ENCODE measurements at places on chromosomes 3 and 15.

GRCh38 chr3:172550347-172550943 lies 27.2 kb upstream of the TNFSF10 start:
- peak; percentile 47 for DNase-seq

DNA sequence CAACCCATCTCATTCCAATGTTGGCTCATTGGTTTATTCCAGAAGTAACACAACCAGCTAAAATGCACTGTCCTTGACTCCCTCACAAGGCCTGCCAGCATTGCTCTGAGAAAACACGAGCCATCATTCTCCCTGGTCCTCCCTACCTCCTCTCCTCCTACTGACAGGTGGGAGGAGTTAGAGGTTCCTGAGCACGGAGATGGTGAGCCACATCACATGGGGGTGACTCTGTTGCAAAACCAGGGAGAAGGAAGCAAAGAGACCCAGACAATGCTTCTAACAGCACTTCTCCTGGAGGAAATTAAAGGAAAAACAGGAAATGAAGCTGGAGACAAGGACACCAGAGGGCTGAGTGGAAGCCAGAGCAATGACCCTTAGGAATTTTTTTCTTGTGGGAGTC lies 667.4 kb downstream of the NTRK3 start:
- no peak for DNase-seq

- DNase-seq, result no peak
Observed at GRCh38 chr3:86382556-86382955, 608.4 kb downstream of the VGLL3 start.

DNA sequence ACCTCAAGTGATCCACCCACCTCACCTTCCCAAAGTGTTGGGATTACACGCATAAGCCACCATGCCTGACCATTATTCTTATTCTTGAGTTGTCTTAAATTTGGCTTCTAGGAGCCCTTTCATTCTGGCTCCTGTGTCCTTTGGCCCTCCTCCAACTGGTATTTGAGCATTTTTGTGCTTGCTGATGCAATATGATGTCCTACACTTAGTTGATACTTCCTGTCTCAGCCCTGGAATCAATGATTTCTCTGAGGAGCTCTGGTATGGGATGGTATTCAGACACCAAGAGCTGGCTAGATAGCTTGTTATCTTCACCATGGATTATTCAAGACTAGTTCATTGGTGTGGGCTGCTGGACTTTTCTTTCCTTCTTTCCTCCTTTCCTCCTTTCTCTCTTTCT lies 25.4 kb downstream of the ZNF621 start:
- DNase-seq, result peak; percentile 28

DNA sequence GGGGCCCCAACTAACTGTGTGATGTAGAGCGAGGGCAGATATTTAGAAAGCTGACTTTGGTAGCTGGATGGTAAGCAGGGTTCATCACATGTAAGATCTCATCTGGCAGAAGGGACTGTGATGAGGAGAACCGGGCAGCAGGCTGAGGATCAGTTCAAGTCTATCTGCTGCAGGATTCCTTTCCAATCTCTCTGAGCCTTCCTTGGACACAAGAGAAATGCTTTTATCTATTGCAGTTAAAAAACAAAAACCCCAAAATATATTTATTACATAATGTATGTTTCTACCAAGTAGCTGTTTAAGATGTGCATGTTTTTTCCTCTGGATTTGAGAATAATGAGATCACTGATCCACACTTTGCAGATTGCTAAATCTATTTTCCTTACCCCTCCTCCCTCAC lies 411.5 kb downstream of the RAP2B start:
- no peak for DNase-seq

- no peak for DNase-seq
Observed at GRCh38 chr15:33311312-33311971, 675 bp downstream of the RYR3 start.

GRCh38 chr15:93801206-93801605 lies 430.2 kb upstream of the MCTP2 start:
- DNase-seq, result peak; percentile 59

- no peak for DNase-seq
Observed at GRCh38 chr3:50453907-50454306, 49.5 kb downstream of the CACNA2D2 start.

- DNase-seq, result no peak
Observed at GRCh38 chr3:52025453-52025852, 29.8 kb upstream of the RPL29 start.

DNA sequence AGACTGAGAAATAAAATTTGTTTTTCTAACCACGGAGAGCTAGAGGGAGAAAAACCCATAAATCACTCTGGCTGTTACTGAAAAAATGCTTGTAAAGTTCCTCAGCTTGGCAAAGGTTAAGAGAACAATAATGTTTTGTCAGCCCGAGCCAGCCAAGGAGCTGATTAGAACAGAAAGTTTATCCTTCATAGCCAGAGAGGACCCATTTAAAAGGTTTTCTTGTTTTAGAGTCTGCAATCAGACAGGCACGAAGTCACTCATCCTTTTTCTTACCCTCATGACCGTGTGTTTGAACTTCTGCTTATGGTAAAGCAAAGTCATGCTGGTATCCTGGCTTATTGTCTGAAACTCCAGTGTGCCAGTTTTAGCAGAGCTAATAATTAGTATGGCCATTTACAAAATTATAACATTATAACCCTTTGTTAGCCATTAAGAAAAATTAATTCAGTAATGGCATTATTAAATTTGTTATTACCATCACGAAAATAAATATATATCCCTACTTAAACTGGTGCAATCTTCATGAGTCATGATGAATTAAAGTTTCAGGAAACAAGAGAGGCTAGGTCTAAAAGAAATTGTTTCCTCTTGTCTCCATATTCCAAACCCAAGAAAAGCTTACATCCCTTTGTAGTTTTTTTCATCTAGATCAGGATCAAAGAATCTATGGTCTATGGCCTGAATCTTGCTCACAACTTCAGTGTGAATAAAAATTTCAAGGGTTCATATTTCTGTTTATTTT lies 13.5 kb upstream of the STXBP5L start:
- DNase-seq, result no peak

DNA sequence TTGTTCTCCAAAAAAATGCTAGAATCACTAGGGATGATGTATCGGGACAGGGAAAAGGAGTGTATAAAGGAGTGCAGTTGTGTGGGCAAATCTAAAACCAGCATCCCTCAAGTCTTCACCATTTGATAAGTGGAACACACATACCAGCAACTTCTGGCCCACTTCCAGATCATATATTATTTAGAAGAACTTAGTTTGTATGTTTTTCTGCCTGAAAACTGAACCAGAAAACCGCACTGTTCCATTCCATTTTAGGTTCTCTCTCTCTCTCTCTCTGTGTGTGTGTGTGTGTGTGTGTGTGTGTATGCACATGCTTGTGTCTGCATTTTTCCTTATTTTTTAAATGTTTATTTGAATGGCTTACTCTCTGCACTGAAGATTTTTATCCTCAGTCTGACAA lies 93.5 kb downstream of the SERPINI1 start:
- DNase-seq, result no peak

- DNase-seq, result no peak
Observed at GRCh38 chr15:74464216-74464615, 3.3 kb upstream of the UBL7 start.

DNA sequence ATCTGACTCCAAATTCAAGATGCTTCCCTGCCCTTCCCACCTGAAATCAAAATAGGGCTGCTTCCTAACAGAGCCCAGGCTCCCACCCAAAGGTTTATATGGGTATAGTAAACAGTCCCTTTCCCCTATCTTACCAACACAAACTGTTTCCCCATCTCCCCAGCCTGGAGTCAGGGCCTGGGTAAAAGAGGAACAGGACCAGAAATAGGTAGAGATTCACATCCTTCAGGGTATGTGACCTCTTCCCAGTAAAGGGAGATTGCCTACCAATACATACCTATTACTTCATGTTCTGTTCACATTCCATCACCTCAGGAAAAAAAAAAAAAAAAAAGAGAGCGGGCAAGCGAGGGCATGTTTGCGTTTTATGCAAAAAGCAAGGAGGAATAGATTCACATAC lies 9.7 kb upstream of the SHF start:
- no peak for DNase-seq

DNA sequence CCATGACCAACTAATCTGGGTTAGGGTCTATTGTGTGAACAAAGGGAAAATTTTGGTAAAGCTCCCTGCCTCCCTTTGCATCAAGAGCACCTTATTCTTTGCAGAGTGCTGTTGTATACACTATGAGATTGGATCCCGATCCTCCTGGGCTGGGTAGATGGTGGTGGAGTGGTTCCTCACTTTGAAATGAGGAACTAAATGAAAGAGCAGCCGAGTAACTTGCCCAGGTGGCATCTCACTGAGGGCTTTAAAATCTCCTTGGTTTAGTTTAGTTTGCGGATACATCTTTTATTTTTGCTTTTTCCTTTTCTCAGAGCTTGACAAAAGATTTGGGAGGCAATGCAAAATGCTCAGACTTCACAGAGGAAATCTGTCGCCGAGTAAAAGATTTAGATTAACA lies 19.4 kb downstream of the IDH3A start:
- DNase-seq, result no peak

- DNase-seq, result no peak
Observed at GRCh38 chr15:27705056-27705455, 394.1 kb downstream of the OCA2 start.

GRCh38 chr3:16406166-16406565 lies 107.3 kb downstream of the RFTN1 start:
- DNase-seq, result no peak

GRCh38 chr15:37743826-37744225 lies 190.6 kb upstream of the TMCO5A start:
- DNase-seq, result no peak

DNA sequence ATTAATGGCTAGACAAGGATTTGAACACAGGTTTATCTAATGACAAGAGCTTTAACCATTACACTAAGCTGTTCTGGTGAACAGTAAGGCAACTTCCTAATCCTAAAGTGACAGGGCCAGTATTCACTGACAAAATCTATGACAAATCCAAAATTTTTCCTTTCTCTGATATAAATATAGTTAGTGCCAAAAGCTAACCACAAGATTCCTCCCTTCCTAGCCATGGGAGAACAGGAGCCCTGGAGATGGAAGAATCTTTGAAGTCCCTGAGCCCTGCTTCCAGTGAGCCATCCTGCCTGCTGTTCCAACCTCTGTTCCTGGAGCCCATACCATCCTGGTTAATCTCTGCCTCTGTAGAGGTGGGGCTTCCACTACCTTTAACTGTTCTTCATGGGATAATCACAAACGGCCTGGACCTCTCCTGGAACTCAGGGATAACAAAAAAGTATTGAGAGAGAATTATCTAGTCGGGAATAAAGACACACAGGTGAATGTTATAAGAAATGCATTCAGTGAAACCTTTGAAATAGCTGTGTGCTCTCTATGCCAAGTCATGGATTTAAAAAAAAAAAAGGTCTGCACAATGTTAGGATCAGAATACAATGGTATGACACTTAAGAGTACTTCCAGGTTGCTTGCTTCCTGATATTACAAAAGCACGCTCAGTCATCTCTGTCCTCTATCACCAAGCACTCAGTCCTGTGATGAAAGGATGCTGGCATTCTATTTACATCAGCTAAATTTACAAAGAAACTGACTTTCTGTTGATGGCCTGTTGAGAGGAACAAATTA lies 235.8 kb downstream of the SUCLG2 start:
- peak; percentile 58 for DNase-seq

DNA sequence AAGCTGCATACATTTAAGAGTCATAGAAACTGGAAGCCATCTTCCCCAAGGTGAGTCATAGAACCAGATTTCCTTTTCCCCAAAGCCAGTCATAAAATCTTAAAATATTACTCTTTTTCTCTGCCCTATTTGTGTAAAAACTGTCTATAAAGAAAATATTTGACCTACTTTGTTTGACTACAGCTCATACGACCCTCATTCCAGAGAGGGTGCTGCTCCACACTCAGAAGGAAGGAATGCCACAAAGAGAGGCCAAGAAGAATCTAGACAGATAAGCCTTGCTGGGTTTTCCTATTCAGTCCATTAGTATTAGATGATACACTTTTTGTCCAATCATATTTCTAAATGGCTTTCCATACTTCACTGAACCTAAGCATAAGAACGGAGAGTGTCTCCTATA lies 671.6 kb upstream of the SGO1 start:
- peak; percentile 94 for DNase-seq

DNA sequence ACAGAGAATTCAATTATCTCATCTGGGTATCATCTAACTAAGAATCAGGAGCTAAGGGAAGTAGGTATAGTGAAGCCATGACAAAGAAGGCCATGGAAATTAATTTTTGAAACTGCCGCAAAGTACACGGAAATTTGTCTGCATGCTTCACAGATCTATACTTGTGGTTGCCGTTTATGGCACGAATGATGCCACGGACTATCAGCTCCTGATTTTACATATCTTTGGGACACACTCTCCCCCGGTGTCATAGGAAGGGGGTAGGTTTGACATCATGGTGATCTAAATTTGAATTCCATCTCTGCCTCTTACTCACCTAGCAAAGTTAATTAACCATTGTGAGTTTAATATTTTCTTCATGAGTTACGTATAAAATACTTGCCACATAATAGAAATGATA lies 14.0 kb downstream of the ARPP21 start:
- no peak for DNase-seq

- DNase-seq, result peak; percentile 98
Observed at GRCh38 chr15:92801774-92802464, 98.2 kb upstream of the CHD2 start.

DNA sequence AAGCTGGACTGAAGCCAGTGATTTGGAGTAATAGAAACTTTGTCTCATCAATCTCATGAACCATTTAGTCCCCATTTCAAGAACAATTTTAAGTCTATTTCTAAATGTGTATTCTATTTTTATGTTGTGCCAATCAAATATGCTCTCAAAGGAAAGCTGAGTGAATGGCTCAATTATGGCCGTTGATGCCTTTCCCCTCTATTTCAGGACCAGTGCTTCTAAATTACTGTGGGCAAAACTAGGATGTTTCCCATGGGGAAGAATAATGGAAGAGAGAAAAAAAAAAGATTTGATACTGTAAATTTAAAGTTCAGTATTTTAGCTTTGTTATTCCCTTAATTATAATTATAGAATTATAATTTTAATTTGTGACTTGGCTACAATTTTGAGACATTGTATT lies 110.1 kb downstream of the CADM2 start:
- no peak for DNase-seq

- DNase-seq, result no peak
Observed at GRCh38 chr3:32540899-32541298, 29.8 kb downstream of the DYNC1LI1 start.

GRCh38 chr15:70902107-70902506 lies 9.5 kb downstream of the LRRC49 start:
- peak; percentile 92 for DNase-seq

- no peak for DNase-seq
Observed at GRCh38 chr3:37709946-37710640, 151.6 kb upstream of the CTDSPL start.

Data from fibroblast of skin of back (primary cell).